ENCODE measurements at places on chromosomes 12 and 14. TPM values are rescaled to one million over a fixed set of nuclear protein-coding genes. Genes with fewer than 3 reads are reported as not detected.

DNA sequence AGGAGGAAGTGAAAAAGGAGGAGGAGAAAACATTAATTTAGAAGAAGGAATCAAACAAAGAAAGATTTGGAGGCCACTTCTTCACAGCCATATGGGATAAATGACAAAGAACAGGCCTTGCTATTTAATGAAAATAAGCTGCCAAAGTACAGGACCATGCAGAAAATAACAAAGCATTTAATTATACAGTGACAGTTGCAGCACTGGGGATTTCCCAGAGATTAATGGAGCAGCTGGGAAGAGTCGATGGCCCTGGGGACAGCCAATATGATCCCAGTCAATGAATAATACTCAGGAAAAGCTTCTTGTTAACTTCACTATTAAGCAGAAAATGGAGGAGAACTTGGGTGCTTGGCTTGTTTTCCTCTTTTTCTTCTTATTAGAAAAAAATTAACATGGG lies 34.6 kb downstream of the RERG start:
- no peak for DNase-seq

DNA sequence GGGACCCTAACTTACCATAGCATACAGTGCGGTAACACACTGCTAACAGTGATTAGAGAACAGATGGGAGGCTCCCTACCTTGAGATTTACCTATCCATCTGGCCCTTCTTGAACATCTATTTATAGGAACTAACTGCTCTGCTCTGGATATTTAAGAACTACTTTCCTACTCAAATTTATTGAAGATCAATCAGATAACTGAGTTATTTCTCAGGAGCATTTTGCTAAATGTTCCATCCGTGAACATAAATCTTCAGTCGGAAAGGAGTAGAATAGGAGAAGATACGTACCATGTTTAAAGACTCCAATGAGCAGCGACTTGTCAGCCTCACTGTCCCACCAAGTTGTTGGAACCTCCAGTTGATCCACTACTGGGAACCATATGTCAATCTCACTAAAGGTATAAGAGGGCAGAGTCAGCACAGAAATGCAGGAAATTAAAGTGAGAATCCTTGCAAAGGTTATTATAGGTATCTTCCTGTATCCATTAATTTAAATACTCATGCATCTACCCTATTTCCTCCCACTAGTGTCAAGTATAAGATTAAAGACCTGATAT lies 15.6 kb upstream of the SUPT16H start:
- no peak for DNase-seq

The TMEM253 gene
- 1.4 TPM for polyA plus RNA-seq

DNA sequence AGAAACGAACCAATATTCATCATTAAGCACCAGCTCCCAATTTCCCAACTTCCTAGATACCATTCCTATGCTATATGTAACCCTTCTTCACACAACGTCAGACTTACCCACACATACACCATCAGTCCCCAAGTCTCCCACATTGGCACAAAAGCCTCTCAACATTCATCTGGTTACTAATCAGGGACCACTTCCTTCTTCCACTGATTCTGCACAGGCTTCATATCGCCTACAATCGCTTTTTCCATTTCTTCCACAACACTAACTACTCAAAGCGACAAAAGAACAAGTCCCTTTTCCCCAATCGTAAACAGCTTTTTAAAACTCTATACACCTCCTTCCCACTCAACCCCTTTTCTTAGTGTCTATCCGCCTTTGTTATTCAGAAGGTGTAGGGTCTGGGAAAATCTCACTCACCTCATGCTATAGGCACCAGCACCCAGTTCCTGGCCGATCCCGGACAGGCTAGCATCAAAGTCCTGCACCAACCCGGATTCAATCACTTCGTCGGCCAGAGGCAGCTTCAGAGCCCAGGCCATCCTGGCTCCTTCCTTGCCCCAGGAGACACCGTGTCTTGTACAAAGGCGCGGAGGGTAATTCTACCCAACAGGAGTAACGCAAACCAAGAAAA lies 936 bp downstream of the TFCP2 start:
- no peak for DNase-seq

GRCh38 chr14:92880851-92881250 lies 42.1 kb upstream of the CHGA start:
- DNase-seq: no peak

- no peak for DNase-seq
Observed at GRCh38 chr12:132525833-132526455, 36.0 kb downstream of the FBRSL1 start.

GRCh38 chr12:93059925-93060665 lies 131.0 kb upstream of the EEA1 start:
- DNase-seq: no peak

DNA sequence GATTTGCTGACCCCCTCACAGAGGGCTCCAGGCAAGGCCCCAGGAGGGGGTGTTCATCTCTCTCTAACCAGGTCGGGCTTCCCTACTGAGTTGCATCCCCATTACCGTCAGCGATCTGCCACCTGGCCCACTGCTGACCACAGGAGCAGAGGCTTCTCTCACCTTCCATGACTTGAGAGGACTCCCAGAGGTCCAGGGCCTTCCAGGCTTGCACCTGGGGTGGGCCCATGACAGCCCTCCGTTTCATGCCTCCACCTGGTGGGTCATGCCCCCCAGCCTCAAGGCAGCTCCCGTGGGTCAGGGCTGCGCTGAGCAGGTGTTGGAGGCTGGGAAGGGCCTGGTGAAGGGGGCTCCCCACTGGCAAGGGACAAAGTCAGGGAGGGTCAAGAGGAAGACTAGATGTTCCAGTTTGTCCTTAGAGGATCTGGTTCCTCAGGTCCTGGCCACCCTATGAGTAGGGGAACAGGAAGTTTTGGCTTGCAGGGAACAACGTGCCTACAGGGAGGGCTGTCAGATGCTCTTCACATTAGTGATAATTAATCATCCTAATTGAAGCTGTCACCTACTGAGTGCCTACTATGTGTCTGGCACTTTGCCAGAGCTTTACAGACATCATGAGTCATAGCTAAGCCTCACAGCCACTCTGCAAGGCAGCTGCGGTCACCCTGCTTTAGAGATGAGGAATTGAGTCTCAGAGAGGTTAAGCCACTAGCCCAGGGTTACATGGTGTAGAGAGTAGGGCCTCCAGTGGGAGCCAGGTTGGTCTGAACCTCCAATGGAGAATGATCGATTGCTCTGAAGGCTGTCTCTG lies 13.8 kb downstream of the NFKBIA start:
- no peak for DNase-seq

DNA sequence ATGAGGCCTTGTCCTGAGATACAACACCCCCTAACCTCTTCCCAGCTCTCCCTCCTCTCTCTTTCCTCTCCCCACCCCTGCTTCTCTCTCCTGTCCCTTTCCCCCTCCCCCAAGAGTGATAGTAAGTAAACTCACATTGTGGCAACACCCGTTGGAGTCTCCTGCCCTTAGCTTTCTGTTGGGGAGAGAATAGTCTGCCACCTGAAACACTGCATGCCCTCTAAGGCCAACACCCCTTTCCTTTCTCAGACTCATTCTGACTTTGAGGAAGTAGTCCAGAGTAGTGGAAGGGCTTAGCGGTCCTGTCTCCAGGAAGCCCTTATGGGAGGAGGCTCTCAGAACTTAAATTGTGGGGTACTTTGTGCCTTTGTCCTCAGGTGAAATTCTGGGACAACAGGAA lies 95.2 kb downstream of the PRKCH start:
- no peak for DNase-seq

- DNase-seq: no peak
Observed at GRCh38 chr14:61517911-61518384, 177.4 kb upstream of the HIF1A start.

The CISTR gene
- not detected for polyA plus RNA-seq

The OTX2 gene
- not detected for polyA plus RNA-seq

- DNase-seq: no peak
Observed at GRCh38 chr12:14751986-14752385, 51.3 kb downstream of the WBP11 start.

- no peak for DNase-seq
Observed at GRCh38 chr14:63248211-63248610, 44.0 kb downstream of the RHOJ start.

The CYP27B1 gene
- 1.4 TPM for polyA plus RNA-seq

DNA sequence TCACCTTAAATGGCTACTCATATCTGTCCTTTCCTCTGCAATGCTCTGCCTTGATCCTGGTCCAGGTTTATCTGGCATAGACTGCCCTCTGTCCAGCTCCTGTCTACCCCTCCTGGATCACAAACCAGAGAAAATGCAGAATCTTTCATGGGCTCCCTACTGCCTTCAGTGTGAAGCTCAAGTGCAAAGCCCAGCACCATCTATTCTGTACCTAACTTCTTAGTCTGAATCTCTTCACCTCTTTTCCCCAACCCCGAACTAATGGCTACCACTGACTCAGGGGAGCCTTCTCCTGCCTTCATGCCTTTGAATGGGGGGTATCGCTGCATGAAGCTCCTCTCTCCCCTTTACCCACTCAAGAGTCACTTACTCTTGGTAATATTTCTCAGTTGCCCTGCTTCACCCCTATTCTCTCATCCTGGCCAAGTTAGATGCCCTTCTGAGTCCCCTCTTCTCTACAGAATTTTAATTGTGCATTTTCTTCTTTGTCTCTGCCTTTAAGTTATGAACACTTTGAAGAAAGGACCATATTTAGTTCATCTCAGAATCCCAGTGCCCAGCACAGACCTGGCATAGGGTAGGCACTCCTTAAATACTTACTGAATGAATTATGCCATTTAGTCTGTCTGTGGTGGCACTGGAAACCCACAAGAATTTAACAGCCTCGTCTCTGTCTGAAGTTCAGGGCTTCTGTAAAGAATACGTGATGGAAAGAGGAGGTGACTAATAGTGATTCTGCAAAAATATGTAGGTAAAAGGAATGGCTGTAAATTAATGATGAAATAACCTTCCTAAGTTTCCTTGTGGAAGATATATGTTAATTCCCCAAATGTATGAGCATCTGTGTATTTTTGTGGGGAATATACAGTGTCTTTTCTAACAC lies 191.3 kb upstream of the AMIGO2 start:
- DNase-seq: no peak

DNA sequence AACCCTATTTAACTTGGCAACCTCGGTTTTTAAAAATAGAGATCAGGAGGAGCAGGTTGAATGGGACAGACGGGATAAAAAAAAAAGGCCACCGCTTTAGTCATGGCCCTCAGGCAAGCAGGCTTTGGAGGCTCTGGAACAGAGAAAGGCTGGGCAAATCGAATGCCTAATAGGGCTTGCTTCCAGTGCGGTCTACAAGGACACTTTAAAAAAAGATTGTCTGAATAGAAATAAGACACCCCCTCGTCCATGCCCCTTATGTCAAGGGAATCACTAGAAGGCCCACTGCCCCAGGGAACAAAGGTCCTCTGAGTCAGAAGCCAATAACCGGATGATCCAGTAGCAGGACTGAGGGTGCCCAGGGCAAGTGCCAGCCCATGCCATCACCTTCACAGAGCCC lies 265.8 kb downstream of the CPNE8 start:
- DNase-seq: no peak

DNA sequence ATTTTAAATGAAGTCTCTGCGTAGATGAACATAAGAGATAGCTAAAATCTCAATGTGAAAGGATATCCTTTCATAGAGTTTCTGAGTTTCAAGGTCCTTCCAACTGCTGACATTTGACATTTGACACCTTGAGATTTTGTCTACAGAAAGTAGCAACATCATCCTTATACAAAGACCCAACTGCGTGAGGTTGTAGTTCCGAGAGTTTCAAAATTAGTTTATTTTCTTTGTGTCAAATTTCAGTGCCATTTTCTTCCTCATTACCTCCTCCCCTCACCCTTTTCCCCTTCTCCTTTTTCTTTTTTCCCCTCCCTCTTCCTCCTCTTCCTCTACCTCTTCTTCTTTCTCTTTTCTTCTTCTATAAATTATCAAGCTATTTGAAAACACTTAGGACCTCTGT lies 26.9 kb upstream of the BATF start:
- DNase-seq: no peak

The GRIN2B gene
- polyA plus RNA-seq: 0.05 TPM

- DNase-seq: no peak
Observed at GRCh38 chr12:87491089-87491488, 538.1 kb downstream of the C12orf50 start.

- DNase-seq: no peak
Observed at GRCh38 chr12:93127107-93127560, 198.0 kb upstream of the EEA1 start.

DNA sequence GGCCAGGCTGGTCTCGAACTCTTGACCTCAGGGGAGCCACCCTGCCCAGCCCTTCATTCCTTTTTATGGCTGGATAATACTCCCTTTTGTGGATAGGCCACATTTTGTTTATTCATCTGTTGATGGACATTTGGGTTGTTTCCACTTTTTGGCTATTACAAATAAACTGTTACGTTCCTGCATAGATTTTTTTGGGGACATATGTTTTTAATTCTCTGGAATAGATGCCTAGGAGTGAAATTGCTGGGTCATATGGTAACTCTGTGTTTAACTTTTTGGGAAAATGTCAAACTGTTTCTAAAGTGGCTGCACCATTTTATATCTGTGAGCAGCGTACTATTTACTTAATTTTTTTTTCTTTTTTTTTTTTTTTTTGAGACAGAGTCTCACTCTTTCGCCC lies 9.8 kb downstream of the KMT5A start:
- DNase-seq: no peak
